Amniotic epithelial cell (primary cell): ENCODE measurements at places on chromosomes 13 and 19.

DNA sequence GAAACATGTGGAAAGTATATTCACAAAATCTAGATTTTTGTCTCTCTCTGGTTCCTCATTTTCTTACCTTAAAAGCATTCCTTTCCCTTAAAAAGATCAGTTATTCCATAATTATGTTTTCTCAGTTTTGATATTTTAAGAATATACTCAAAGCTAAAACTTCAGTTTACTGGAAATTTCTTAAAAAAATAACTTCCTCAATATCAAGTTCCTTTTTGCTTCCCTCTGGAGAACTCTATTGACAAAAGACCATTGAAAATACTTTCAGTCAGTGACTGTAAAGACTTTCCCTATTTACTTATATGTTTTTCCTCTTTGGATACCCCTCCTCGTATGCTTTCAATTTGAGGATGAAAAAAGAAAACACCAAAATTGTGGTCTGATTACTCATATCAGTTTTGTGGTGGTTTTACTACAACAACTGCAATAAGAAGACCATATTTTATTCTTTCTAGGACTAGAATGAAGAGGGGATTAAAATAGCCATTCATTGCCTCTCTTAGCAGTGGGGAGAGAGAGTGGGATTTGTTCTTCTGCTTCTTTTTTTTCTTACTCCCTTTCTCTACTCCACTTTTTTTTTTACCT lies 113.2 kb downstream of the ESD start:
- DNase-seq: peak; percentile 53

DNA sequence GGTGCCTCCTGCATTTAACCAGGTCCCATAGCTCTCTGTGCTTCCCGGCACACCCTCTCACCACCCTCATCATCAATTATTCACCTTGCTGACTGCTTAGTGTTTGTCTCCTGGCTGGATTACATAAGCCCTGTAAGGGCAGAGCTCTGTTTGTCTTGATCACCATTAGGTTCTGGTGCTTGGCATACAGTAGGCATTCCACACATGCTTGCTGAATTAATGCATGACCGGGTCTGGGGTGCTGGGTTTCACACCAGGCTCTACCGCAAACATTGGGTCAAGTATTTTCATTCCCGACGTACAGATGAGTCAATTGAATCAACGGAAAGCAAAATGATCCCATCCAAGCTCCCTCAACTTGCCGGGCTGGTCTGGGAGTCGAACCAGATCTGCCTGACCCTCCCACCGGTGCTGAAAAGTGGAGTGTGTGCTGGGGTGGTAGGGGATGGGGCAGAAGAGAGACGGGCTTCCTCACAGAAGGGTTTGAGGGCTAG lies 28.5 kb downstream of the VAV1 start:
- peak; percentile 6 for DNase-seq

DNA sequence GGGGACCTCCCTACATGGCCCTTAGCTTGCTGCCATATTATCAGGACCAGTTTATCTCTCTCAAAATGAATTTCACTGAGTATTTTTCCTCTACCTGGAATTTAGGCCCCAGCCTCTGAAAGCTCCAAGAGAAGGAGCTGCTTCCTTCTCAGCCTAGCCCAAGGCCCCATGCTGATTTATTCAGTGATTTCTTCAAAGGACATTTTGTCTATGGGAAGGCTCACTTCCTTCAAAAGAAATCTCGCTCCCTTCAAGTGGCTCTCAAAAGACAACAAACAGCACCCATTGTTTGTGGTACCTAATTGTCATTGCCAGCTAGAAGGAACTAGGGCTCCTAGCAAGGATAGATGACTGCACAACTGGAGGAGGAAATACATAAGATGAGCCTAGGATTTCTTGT lies 172.4 kb downstream of the SLC7A1 start:
- DNase-seq: no peak

DNA sequence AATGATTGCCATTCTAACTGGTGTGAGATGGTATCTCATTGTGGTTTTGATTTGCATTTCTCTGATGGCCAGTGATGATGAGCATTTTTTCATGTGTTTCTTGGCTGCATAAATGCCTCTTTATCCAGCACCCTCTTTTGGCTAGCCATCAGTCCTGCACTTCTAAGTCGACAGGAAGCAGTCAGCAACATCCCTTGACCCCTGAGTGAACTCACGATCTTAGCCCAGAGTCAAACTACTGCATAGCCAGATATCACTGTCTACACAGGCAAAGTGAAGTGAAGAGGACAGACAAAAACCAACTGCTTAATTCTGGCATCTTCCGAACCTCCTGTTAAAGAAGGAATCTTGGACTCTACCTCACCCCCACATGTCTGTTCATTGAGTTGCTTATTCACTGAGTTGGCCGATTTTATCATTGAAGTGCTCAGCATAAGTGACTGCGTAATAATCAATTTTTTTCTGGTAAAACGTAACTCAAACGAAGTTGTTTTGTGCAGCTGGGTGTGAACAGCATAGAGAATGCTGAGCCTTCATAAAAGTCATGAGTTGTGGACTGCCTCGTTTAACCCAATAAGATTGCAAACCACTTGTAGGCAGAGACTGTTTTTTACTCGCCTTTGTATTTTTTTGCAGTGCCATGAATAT lies 304.2 kb downstream of the COG6 start:
- DNase-seq: peak; percentile 12

DNA sequence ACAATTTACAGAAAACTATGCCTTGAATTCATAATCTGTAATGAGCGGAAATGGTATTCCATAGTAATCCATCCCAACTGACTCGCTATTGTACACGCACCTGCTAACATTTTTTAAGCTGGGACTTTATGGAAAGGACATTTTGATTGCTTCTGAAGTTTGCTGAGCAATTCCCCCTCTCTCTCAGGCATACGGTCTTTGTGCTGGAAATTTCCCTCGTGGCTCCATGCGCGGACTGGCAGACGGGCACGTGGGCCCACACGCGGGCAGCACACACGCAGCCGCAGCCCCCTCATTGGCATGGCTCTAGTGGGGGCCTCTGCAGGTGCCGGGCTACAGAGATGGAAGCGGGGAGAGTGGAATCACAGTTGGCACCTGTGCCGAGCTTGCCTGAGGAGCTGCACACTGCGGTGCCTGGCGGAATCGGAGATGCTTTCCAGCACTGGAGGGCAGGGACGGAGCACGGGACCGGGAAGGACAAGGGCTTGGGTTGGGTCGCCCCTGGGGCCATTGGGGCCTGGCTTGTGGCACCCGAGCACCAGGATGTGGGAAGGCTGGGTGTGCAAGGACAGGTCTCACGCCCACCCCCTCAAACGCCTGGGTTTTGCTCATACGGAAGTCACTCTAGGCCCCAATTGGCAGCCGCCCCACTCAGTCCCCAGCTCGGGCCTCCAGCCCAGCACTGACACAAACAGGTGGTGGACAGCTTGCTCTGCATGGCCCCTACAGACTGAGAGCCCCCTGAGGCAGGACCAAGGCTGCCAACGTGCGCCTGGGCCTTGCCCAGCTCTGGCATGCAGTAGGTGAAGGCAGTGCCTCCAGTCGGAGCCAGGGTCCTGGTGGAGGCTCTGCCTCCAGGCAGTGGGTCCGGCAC lies 30.2 kb upstream of the CCNE1 start:
- DNase-seq: no peak
